ENCODE measurements at places on chromosomes 11 and 22.

GRCh38 chr11:36240173-36240572 lies 49.1 kb downstream of the COMMD9 start:
- peaks cover 26% of the 10 kb centered on the region for H3K4me1 ChIP-seq
- DNase-seq: no peak
- no peak overlapping the region for H3K27ac ChIP-seq
- peaks cover 9% of the 10 kb centered on the region for H3K36me3 ChIP-seq

- H3K27ac ChIP-seq: peak overlapping the region; percentile 70
- no peaks in the 10 kb centered on the region for H3K27me3 ChIP-seq
- DNase-seq: no peak
- peaks cover 13% of the 10 kb centered on the region for H3K4me1 ChIP-seq
- H3K4me3 ChIP-seq: no peak overlapping the region
Measured at GRCh38 chr11:12523180-12523924, 146.0 kb downstream of the PARVA start.

GRCh38 chr11:130548491-130548833 lies 100.0 kb downstream of the ADAMTS15 start:
- H3K4me1 ChIP-seq: no peaks in the 10 kb centered on the region
- DNase-seq: no peak
- no peaks in the 10 kb centered on the region for H3K36me3 ChIP-seq
- H3K27me3 ChIP-seq: no peaks in the 10 kb centered on the region
- H3K27ac ChIP-seq: no peak overlapping the region

- H3K27me3 ChIP-seq: no peaks in the 10 kb centered on the region
- no peak overlapping the region for H3K4me3 ChIP-seq
- H3K27ac ChIP-seq: no peak overlapping the region
- no peak for DNase-seq
Measured at GRCh38 chr11:86442827-86443226, 68.1 kb downstream of the CCDC81 start.

DNA sequence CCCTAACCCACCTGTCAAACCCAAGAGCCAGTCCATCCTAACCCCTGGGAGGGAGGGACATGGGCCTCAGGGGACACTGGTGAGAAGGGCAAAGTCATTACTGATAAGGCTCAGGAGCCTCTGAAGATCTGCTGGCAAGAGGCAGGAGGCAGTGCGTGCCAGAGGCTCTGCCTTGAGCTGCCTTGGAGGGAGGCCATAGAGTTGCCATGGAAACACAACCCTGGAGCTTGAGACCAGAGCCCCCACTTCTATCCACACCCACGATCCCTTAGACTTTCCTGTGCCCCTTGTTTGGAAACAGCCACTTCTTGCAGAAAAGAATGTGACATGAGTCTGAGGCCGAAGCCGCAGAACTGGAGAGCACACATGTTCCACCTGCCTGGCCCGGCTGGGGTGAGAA lies 89.7 kb upstream of the CSNK2A3 start:
- H3K4me3 ChIP-seq: no peak overlapping the region
- H3K36me3 ChIP-seq: no peaks in the 10 kb centered on the region
- no peak overlapping the region for H3K27ac ChIP-seq
- DNase-seq: no peak

GRCh38 chr22:36925388-36926290 lies 12.2 kb downstream of the CSF2RB start:
- H3K36me3 ChIP-seq: no peaks in the 10 kb centered on the region
- H3K4me3 ChIP-seq: no peak overlapping the region
- H3K27ac ChIP-seq: no peak overlapping the region
- peaks cover 2% of the 10 kb centered on the region for H3K27me3 ChIP-seq
- DNase-seq: no peak
- peaks cover 23% of the 10 kb centered on the region for H3K4me1 ChIP-seq

DNA sequence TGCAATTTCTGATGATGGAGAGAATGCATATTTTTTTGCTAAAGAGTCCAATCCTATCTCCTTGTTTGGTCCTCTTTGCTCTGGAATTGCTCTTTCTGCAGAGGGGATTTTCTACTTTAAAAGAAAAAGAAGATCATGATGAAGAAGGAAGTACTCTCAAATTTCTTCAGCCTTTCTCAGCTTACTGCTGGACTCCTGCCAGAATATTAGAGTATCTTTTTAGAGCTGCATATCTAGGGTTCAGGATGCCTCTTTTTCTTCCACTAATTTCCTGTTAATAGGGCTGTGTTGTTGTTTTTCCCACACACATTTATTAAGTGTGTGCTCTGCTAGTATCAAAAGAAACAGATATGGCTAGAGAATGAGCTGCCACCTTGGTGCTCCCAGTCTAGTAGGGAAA lies 18.2 kb downstream of the UBASH3B start:
- no peak for DNase-seq
- no peaks in the 10 kb centered on the region for H3K27me3 ChIP-seq
- peaks cover 4% of the 10 kb centered on the region for H3K36me3 ChIP-seq
- H3K4me3 ChIP-seq: no peak overlapping the region
- H3K27ac ChIP-seq: no peak overlapping the region
- H3K4me1 ChIP-seq: peaks cover 10% of the 10 kb centered on the region

- DNase-seq: no peak
- no peak overlapping the region for H3K4me3 ChIP-seq
- peaks cover 8% of the 10 kb centered on the region for H3K27me3 ChIP-seq
- no peaks in the 10 kb centered on the region for H3K36me3 ChIP-seq
- H3K27ac ChIP-seq: peak overlapping the region; percentile 23
Measured at GRCh38 chr11:129743112-129743815, 72.4 kb upstream of the TMEM45B start.

- no peaks in the 10 kb centered on the region for H3K27me3 ChIP-seq
- peaks cover 79% of the 10 kb centered on the region for H3K4me1 ChIP-seq
- no peaks in the 10 kb centered on the region for H3K36me3 ChIP-seq
- peak overlapping the region; percentile 2 for H3K4me3 ChIP-seq
- no peak for DNase-seq
Measured at GRCh38 chr11:32312865-32313403, 122.4 kb downstream of the WT1 start.

DNA sequence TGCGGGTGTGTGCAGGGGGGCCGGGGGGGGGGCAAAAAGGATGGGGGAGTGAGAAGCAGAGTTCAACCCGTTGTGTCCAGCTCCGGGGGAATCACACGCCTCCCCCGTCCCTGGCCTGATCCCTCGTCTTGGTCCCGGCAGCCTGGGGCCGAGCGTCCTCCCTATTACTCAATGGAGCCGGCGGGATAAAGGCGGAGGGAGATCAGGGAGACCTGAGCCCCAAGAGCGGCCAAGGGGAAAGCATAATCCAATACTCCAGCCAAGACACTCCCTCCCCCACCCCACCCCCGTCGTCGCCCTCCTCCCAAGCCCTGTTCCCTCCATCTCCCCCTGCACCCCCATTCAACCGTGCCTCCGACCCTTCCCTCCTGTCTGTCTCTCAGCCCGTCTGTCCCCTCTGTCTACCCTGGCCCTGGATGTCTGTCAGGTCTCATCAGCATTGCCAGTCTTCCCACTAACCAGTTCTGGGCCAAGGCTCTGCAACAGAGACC lies 2.6 kb downstream of the PHOX2A start:
- no peak for DNase-seq
- no peak overlapping the region for H3K4me3 ChIP-seq
- H3K4me1 ChIP-seq: peaks cover 25% of the 10 kb centered on the region

- peaks cover 2% of the 10 kb centered on the region for H3K4me1 ChIP-seq
- peaks cover 5% of the 10 kb centered on the region for H3K36me3 ChIP-seq
- H3K27me3 ChIP-seq: peaks cover 10% of the 10 kb centered on the region
- H3K27ac ChIP-seq: no peak overlapping the region
- no peak overlapping the region for H3K4me3 ChIP-seq
Measured at GRCh38 chr11:2589538-2589934, 110.3 kb downstream of the KCNQ1OT1 start.

DNA sequence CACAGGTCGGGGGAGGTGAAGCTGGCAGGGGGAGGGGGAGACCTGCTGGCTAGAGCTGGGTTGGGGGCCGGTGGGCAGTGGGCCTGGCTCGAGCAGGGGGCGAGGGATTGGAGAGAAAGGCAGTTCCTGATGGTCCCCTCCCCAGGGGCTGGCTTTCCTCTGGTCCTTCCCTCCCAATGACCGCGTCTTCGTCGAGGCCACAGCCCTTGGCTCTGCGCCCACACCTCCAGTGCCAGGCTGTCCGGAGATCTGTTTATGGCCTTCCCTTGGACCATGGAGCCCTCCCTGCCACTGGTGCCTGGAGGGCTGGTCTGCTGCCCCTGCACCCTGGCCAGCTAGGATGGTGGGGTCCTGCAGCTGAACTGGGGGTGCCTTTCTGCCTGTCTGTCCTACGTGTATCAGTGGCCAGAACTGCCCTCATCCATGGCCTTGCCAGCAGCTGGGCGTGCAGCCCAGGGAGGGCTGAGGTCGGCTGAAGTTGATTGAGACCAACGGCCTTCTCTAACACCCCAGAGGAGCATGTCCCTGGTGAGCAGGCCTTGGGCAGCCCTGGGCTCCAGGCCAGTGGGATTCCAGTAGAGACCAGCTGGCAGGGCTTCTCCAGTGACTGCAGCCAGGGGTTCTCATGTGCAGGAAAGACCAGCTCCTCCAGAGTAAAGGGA lies 12.3 kb downstream of the TANGO2 start:
- no peak for DNase-seq
- no peaks in the 10 kb centered on the region for H3K27me3 ChIP-seq
- no peaks in the 10 kb centered on the region for H3K4me1 ChIP-seq
- no peak overlapping the region for H3K27ac ChIP-seq
- no peak overlapping the region for H3K4me3 ChIP-seq

DNA sequence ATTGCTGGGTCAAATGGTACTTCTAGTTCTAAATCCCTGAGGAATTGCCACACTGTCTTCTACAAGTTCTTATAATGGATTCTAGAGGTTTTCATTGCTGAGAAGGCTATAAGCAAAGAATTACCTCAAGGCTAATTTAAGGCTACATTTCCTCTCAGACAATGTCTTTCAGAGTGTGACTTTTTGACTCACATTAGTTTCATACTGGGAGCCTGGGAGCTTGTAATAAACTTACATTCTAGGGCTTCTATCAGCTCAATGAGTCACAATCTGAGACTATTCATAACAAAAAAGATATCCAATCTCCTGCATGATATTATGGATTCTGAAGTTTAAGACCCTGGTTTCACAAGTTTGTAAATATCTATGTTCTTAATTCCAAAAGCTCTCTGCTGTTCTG lies 408.7 kb downstream of the LRRC4C start:
- no peak overlapping the region for H3K27ac ChIP-seq
- peaks cover 8% of the 10 kb centered on the region for H3K27me3 ChIP-seq

GRCh38 chr11:128692753-128693415 lies 988 bp upstream of the FLI1 start:
- peaks cover 35% of the 10 kb centered on the region for H3K4me1 ChIP-seq
- H3K27ac ChIP-seq: peak overlapping the region; percentile 2
- H3K27me3 ChIP-seq: peaks cover 94% of the 10 kb centered on the region
- no peaks in the 10 kb centered on the region for H3K36me3 ChIP-seq
- peak overlapping the region; percentile 60 for H3K4me3 ChIP-seq

DNA sequence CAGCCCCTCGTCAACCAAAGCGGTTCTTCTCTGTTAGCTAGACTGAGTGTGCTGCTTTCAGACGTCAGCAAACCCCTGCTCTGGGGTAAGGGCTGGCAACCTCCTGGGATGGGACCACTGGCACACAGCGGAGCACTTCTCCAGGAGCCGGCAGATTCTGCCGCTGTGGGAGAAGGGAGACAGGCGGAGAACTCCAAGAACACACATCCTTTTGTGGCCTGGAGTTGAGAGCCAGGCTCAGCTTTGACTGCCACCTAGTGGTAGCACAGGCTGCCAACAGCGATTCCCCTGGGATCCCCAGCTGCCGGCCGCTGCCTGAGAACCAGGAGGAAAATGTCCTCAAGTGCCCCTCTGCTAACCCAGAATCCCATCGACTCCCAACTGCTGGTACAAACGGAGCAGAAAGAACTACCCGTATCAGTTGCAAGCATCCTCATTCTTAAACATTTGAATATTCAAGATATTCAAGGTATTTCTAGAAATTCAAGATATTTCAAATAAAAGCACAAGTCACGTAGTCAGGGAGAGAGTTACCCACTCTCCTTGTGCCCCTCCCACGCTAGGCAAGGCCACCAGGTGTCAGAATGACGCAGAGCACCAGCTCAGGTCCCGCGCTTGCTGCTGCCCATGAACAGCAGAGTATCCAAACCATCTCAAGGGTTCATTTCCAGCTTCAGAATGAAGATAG lies 4.9 kb downstream of the LTO1 start:
- H3K4me1 ChIP-seq: peaks cover 20% of the 10 kb centered on the region
- peak; percentile 56 for DNase-seq
- H3K36me3 ChIP-seq: peaks cover 18% of the 10 kb centered on the region
- H3K4me3 ChIP-seq: no peak overlapping the region
- H3K27ac ChIP-seq: peak overlapping the region; percentile 25

DNA sequence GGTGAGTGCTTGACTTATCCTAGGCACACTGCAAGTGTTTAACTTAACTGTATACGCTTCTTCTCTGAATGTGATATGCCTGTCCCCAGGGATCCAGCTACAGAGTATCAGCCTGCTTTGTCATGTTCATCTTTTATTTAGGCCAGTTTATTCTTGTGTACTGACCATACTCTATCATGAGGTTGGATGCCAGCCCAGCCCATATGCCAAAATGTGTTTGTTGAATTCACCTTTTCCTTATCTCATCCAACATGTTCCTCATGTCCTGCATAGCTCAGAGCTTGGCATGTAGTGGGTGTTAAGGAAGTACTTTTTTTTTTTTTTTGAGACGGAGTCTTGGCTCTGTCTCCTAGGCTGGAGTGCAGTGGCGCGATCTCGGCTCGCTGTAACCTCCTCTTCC lies 116.2 kb downstream of the NCAM1 start:
- H3K4me1 ChIP-seq: no peaks in the 10 kb centered on the region
- no peak for DNase-seq
- no peak overlapping the region for H3K4me3 ChIP-seq
- no peak overlapping the region for H3K27ac ChIP-seq
- H3K36me3 ChIP-seq: peaks cover 4% of the 10 kb centered on the region

DNA sequence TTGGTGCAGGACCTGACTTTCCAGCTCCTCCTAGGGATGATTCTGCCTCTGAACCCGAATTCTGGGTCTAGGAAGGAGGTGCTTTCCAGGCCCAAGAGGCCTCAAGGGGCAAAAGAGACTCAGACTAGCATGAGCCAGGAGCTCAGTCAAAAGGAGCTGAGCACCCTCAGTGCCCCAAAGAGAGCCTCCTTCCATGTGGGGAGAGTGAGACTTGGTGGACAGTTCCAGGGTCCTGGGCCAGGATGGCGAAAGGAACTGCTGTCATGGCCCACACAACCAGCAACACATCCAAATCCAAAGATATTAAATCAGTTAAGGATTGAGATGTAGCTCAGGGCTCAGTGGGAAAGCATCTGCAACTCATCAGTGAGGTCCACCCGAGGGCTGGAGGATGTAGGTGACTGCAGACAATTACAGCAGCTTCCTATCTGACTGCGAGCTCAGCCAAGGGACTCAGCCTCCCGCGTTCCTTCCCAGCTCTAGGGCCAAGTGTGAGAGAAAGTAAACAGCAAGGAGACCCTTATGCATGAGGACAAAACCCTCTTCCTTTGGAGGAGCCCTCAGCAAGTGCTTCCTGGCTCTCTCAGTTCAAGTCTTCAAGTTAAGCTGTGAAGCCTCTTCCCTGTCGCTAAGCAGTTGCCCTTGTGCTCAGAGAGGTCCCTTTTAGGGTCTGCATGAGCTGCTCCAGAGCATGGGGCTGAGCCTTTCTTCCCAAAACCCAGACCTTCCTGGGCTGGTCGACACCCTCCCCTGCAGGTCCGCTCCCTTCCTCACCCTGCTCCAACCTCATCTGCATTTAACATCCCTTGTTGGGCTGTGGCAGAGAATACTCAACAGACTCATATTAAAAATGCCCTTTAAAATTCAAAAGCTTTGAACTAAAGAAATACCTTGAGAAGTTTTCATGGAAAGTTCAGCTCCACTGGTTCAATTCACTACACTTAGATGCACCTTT lies 35.8 kb downstream of the C11orf58 start:
- no peak for DNase-seq
- H3K4me1 ChIP-seq: peaks cover 5% of the 10 kb centered on the region
- no peak overlapping the region for H3K27ac ChIP-seq
- H3K27me3 ChIP-seq: no peaks in the 10 kb centered on the region
- H3K36me3 ChIP-seq: peaks cover 2% of the 10 kb centered on the region
